ENCODE measurements at places on chromosomes 5 and 9.
A peak's percentile ranks its signal among the peaks of the same experiment; 100 is the strongest.

DNA sequence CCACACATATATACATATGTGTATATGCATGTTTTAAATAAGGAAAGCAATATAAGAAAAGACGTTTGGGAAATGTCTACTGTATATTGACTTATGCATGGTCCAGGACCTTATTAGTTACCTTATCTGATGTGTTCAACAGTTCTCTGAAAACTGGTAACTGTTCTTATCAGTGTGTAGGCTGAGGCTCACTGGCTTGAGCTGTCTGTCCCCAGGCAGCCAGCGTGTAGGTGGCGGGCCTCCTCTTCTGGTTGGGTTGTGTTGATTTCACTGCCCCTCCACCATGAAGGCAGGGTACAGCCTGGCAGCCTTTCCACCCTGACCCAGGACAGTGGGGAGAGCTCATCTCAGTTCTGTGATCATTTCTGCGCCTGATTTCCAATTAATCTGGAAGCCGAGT lies 38.7 kb upstream of the SEMA4D start:
- DNase-seq, result no peak

GRCh38 chr9:37027582-37028419 lies 6.3 kb downstream of the PAX5 start:
- peak; percentile 75 for DNase-seq

DNA sequence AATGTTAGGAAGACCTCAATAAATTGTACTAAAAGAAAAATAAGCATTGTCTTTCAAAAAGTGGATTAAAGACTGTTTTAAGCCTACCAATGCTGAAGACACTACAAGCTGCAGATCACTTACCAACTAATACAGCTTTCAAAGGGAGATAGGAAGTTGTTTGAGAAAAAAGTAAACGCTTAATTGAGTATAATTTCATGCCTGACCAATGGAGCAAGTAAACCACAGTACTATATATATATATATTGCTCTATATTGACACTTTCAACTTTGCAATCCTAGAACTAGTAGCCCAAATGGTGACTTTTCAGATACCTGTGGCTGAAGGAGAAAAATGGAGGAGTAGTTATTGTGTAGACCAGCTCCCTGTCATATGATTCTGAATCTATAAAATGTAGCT lies 85.7 kb downstream of the FREM1 start:
- no peak for DNase-seq

DNA sequence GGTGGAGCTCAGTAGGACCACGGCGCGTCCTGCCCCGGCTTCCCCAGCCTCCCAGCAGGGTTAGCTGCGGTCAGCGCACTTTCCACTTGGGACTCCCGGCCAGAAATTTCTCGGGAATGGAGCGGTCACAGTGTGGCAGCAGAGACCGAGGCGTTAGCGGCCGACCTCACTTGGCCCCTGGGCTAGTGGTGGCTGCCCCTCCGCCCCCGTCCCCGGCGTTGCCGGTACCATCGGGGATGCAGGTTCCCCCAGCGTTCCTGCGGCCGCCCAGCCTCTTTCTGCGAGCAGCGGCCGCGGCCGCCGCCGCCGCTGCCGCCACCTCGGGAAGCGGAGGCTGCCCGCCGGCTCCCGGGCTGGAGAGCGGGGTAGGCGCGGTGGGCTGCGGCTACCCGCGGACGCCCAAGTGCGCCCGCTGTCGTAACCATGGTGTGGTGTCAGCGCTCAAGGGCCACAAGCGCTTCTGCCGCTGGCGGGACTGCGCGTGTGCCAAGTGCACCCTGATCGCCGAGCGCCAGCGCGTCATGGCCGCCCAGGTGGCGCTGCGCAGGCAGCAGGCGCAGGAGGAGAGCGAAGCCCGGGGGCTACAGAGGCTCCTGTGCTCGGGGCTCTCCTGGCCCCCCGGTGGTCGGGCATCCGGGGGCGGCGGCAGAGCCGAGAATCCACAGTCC lies 460 bp downstream of the DMRTA1 start:
- DNase-seq, result peak; percentile 14

DNA sequence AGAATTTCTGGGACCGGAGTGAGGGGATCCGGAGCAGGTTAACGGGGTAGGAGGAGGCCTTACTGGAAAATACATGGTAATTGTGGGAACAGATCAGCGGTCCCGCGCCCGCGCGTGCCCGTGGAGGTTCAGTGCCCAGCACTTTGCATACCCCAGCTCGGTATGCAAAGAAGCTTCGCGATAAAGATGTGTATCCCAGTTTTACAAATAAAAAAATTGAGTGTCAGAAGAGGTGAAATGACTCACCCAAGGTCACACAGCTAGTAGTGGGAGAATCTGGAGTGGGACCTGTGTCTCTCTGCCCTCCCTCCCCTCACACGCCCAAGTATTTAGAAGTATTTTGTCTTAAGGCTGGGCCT lies 967 bp downstream of the NEURL1B start:
- DNase-seq, result no peak

DNA sequence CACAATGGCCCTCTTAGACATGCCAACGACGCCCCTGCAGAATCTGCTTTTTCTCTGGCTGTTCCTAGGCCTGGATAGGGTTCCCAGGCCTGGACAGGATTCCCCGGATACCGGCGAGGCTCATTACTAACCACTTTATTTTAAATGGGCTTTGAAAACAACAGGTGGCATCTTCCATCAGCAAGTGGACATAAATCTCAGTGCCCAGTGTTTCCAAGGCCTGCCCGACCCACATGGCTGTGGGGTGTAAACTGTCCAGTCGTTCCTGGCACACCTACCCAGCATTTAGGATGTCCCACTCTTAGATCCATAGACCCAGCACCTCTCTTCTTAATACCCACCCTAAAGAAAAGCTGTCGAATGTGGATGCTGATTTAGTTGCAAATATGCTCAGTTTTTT lies 896 bp downstream of the CMBL start:
- DNase-seq, result no peak

DNA sequence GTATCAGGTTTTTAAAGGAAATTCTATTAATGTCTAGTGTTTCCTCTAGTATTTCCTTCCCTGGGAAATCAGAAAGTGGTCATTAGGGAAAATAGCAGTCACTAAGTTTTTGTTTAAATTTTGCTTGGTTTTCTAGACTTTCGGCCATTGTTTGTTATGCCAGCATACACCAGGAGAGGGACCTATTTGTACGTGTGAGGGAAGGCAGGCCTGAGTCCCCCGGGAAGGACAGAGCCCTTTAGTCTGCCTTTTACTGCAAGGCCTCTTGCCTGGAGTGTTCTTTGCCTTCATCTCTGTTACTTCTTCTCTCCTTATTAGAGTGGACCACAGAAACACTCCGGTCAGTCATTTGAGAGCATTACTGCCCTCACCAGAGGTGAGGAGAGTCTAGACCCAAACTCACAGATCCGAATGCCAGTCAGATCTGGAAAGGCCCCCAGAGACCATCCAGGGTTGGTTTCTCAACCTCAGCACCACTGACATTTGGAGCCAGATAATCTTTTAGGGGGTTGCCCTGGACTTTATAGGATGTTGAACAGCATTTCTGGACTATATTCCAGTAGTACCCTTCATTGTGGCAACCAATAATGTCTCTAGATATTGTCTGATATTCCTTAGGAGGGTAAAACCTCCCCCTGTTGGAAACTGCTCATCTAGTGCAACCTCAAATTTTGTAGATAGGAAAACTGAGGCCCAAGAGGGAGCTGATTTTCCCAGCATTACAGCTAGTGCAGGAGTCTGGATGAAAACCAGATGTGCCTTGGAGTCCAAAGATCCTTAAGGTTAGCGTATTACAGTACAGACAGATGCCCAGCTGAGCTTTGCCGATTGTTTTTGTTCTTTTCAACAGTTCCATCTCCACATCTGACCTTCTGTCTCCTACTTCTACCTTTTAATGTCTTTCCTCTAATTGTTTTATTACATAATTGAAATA lies 93.0 kb upstream of the NIPAL4 start:
- DNase-seq, result no peak

DNA sequence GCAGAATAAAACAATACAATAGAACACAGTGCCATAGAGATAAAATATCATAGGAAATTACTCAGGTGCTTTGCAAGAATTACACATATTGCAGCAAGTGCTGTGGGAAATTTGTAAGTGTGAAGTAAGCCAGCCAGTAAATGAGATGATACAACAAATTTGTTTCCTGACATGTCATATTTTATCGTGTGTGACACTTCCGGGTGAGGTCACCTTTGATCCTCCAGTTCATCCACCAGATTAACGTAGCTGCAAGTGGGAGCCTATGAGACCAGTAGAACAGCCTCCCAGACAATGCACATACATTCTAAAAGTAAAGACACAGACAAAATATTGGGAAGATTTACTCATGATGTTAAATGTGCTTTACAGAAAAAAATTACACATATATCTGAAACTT lies 72.2 kb downstream of the PRDM9 start:
- no peak for DNase-seq

GRCh38 chr5:168209997-168210396 lies 81.4 kb upstream of the WWC1 start:
- DNase-seq, result no peak

GRCh38 chr5:179420476-179420875 lies 75.2 kb upstream of the ADAMTS2 start:
- DNase-seq, result no peak

DNA sequence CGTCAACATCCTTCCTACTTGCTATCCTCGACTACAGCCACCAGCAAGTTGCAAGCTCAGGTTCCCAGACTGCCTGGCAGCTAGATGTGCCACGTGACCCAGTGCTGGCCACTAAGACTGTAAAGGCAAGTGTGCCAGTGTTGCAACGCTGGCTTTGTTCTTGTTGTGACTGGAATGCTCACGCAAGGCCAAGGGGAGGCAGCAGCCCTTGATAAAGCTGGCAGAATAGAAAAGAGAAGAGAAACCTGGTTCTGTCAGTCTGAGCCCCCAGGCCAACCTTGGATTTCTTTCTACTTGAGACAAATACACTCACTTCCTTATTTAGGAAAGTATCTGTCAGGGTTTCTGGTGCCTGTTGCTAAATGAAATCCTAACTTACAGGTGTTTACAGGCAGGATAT lies 113.0 kb downstream of the KLHL3 start:
- DNase-seq, result no peak

- DNase-seq, result no peak
These were observed 676.5 kb downstream of the DMRTA1 start for GRCh38 chr9:23123048-23123632.

DNA sequence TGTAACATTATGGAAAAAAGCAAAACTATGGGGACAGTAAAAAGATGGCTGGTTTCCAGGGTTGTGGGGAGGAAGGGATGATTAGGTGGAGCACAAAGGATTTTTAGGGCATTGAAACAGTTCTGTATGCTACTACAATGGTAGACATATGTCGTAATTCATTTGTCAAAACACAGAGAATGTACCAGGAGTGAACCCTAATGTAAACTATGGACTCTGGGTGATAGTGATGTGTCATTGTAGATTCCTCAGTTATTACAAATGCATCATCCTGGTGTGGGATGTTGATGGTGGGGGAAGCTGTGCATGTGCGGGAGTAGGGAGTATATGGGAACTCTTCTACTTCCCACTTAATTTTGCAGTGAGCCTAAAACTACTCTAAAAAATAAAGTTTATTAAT lies 135.0 kb upstream of the GABRP start:
- no peak for DNase-seq
